ENCODE measurements at places on chromosomes 4 and X. TPM values are rescaled to one million over a fixed set of nuclear protein-coding genes. Genes with fewer than 3 reads are reported as not detected.

The ZMAT1 gene
- total RNA-seq: not detected

The RBM47 gene
- total RNA-seq: 18.7 TPM

The RIPPLY1 gene
- not detected for total RNA-seq

The GAGE1 gene
- total RNA-seq: not detected

The QRFPR gene
- not detected for total RNA-seq

The TMEM31 gene
- total RNA-seq: 0.40 TPM

The LIMCH1 gene
- 40.0 TPM for total RNA-seq

The PABPC4L gene
- total RNA-seq: 0.09 TPM

The SSX3 gene
- not detected for total RNA-seq

The RBM46 gene
- not detected for total RNA-seq
